ENCODE measurements at places on chromosomes 7 and 10.
A peak's percentile ranks its signal among the peaks of the same experiment; 100 is the strongest.

DNA sequence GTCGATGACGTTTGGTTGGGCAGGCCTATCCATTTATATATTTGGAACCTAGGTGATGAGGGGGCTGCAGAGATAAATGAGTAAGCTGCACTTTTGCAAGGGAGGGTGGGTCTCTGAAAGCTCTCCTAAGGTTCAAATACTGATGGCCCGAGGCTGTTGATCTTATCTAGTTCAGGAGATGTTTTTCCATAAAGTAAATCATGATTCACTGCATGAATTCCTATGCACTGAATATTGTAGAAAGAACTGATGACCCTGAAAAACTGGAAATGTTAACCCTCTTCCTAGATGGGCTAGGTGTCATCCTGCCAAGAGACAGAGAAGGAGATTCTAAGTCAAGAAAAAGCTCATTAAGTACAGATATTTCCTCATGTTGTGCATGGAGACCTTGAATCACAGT lies 459.9 kb downstream of the PLXNA4 start:
- DNase-seq = no peak

GRCh38 chr10:72274730-72275350 lies 1.1 kb downstream of the DDIT4 start:
- DNase-seq = no peak

- no peak for DNase-seq
These were observed 3.4 kb upstream of the NT5C2 start for GRCh38 chr10:103196516-103196915.

- no peak for DNase-seq
These were observed 7.7 kb upstream of the TRA2A start for GRCh38 chr7:23539494-23539907.

DNA sequence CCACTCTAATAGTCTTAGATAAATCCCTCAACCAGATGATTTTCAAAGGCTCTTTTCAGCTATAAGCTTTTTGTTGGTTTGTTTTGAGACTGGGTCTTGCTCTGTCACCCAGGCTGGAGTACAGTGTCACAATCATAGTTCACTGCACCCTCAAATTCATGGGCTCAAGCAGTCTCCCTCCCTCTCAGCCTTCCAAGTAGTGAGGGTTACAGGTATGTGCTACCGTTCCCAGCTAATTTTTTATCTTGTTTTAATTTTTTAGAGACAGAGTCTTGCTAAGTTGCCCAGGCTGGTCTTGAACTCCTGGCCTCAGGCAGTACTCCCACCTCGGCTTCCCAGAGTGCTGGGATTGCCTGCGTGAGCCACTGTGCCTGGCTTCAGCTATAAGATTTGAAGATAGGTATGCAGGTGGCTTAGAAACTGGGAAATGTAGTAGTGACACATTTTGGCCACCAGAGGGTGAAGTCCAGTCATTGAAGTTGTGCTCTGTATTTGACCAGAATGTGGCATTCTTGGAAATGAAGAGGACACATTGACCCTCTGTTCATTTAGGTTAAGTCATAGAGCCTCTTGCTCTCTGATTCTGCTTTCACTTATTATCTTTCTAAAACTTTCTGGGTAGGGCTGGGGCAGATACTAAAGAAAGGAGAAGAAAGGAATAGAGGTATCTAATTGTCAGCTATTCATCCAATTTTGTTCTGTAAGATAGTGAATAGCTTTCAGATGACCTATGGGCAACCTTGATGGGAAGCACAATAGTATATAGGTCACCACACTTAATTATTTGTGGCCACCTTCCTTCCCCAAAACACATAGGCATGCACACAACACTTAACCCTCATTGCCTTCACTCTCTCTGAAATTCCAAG lies 36.0 kb downstream of the R3HCC1L start:
- no peak for DNase-seq

DNA sequence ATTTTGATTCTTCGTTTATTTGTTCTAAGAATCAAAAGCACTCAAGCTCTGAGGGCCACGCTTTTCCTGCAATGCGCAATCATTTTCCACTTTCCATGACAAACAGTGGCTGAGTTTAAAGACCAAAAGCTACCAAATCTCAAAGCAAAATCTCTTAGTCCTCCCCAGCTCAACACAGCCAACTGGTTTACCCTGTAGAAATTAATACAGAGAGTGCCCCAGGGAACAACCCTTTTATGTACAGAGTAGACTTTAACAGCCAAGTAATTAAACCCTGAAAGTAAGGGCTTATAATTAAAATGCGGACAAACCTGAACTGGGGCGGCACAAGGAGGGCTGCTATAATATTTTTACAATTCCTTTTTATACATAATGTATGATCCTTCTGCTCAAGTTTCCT lies 53.2 kb downstream of the FAM53B start:
- DNase-seq = no peak

DNA sequence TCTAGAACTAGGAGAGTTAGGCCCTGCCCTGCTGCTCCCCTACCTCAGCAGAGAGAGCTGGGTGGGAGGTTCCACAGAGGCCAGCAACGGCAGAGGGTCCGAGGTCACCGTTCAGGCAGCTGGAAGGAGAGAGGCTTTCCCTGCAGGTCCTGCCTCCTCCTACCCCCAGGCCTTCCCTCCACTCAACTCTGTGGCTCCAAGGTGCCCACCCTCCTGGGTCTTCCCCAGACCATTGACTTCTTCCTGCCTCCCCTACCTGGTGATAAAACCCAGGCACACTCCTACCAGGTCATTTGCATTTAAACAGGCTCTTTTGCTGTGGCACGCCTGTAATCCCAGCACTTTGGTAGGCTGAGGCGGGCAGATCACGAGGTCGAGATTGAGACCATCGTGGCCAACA lies 515.3 kb upstream of the FOXK1 start:
- no peak for DNase-seq

GRCh38 chr7:99131290-99131689 lies 12.6 kb downstream of the SMURF1 start:
- no peak for DNase-seq

DNA sequence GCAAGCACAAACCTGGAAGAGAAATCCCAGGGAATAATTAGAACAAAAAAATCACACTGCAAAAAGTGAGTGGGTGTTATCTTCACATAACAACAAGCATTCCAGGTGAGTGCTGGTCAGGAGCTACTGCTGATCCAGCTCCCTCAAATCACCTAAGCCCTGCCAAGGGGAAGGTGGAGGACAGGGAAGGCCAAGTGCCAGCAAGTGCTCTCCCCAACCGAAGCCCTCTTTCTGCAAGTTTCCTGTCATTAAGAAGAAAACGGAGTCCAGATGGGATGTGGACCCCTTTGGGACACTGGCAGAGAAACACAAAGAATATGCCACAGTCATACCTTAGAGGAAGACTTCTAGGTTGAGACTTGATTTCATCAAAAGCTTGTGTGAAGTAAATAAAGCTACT lies 933.0 kb upstream of the ZNF722 start:
- no peak for DNase-seq

GRCh38 chr7:148791546-148791945 lies 92.5 kb downstream of the EZH2 start:
- no peak for DNase-seq

- DNase-seq = no peak
These were observed 46.6 kb downstream of the PODXL start for GRCh38 chr7:131509781-131510180.

DNA sequence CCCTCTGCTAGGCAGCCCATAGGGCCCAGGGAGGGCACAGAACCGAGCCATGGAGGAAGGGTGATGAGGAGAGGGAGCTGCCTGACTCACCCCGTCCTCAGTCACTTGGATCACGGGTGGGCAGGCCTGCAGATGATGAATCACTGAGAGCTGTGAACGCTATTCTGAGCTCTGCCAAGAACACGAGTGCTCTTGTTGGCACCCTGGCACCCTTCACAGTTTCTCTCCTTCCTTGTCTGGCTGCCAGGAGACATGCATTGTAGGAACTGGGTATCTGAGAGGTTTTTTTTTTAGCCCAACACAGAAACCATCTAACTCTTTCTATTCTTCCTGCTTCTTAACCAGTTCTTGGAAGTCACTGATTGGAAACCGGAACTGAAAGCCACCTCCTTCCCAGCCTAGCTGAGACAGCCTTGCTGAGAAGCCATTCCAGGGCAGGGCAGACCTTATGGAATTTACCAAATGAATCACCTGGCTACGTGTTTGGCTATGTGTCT lies 82.1 kb downstream of the SLC37A3 start:
- DNase-seq = peak; percentile 70

DNA sequence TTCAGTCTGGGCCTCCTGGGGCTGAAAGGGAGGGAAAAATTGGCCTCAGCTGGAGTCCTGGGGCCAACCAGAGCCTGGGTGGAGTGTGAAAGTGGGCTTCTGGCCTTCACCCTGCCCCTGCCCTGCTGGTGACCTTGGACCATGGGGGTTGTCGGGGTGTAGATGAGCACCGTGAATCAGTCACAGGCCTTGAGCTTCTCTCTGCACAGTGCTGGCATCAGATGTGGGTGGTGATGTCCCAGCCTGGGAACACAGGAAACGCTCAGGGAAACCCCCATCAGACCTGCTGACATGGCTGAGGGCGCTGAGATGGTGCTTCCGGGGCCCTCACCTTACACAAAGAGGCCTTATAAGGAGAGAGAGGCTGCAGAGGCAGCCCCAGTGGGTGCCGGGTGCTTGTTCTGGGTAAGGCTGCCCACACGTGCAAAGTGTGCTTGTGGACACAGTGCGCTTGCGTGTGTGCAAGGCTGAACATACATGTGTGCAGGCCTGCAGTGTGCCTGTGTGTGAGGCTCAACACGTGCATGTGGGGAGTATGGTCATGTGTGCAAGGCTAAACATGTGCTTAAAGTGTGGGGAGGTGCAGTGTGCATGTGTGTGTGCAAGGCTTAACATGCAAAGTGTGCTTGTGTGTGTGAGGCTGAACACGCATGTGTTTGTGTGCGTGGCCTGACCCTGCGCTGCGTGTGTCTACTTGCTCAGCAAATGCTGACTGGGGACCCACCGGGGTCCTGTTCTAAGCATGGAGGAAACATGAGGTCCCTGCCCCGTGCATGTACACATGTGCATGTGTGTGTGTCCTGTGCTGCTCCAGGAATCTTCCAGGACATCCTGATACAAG lies 6.5 kb downstream of the ARPC1B start:
- no peak for DNase-seq

GRCh38 chr7:69256634-69257081 lies 341.6 kb upstream of the AUTS2 start:
- no peak for DNase-seq

- no peak for DNase-seq
These were observed 1.5 kb upstream of the RELN start for GRCh38 chr7:103990991-103991390.

DNA sequence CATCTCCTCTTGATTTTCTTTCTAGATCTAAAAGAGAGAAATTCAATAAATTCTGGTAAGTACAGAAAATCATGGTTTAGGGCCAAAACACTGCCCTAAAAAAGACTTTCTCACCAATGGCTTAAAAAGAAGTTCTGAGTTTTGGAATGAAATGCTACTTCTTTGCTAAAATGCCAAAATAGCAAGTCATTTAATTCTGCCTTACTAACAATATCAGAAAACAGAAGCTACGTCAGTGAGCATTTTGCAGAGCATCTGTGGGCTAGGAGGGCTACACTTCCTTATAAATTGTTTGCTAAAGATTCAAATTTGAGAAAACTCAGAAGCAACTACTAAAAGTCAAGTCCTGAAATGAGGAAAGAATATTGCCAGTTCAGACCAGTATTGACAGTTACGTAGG lies 560.8 kb upstream of the CELF2 start:
- DNase-seq = no peak

- no peak for DNase-seq
These were observed 56.5 kb downstream of the CCDC71L start for GRCh38 chr7:106604303-106604924.

GRCh38 chr7:130277763-130278643 lies 11.3 kb downstream of the CPA2 start:
- peak; percentile 15 for DNase-seq

DNA sequence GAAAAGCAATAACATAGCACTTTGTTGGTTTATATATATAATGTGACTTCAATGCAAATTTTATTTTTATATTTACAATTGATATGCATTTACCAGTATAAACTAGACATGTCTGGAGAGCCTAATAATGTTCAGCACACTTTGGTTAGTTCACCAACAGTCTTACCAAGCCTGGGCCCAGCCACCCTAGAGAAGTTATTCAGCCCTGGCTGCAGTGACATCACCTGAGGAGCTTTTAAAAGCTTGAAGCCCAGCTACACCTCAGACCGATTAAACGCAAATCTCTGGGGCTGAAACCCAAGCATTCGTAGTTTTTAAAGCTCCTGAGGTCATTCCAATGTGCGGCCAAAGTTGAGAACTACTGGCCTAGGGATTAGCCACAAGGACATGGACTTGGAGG lies 155.0 kb upstream of the LANCL2 start:
- no peak for DNase-seq

GRCh38 chr7:92875719-92876118 lies 39.3 kb upstream of the CDK6 start:
- no peak for DNase-seq

DNA sequence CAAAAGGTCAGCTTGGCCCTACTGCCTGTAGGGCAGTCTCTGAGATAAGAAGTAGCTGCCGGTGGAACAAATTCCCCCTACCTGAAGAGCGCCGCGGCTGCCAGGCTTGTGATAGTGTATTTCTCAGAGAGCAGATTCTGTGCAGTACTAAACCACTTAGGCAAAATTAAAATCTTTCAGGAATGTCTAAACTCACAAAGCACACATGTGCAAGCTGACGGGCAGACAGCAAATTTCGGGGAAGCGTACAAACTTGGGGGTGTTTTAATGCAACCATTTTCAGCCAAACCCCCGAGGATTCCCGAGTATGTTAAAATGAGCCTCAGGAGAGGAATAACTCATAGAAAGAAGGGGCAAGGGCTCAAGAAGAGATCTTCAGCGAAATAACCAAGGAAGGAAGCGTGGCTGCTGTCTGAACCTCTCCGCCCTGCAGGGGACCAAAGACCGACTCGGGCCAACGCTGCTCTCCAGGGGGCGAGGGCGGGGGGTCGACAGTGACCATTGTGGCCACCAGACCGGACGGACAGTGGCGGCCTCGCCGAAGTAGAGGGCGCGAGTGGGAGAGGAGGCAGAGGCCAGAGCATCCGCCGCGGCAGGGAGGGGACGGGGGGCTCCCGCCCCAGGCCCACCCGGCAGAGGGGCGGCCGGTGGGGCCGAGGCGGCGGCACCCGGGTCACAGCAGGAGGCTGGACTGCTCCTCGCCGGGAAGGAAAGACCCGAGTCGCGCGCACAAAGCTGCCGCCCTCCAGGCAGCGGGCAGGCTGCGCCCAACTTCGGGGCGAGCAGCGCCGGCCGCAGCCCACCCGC lies 819 bp downstream of the HYCC1 start:
- DNase-seq = no peak

- no peak for DNase-seq
These were observed 99.8 kb downstream of the KMT2C start for GRCh38 chr7:152335900-152336571.
